ENCODE measurements at places on chromosomes 2 and 18. TPM values are rescaled to one million over a fixed set of nuclear protein-coding genes. Genes with fewer than 3 reads are reported as not detected.

DNA sequence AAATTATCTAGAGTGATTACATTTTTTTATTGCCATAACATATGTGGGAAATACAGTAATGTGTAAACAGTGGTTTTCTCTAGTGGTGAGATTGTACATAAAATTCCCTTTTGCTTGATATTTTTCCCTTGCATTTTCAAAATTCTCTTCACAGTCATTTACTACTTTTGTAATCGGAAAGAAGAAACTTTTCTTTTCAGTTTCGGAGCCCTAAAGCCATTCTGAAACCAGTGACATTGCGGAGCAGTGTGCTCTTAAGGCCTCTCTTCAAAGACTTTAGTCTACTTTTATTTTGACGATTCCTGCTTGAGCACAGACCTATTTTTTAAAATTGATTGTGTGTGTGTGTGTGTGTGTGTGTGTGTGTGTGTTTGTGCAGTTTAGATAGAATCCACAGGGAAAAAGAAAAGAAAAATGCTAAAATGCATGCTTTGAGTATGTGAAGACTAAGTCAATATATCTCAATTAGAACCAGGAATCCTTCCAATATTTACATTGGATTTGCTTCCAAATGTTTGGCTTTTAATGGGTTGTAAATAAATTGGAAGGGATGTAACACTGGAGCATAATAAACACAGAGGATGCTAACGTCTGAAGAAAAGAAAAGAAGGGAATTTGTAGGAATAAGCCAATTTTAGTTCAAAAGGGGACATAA is 357.4 kb downstream of the RND3 start:
- DNase-seq: no peak

- no peak for DNase-seq
These were observed 87.9 kb upstream of the ATG16L1 start for GRCh38 chr2:233163486-233164103.

- DNase-seq: no peak
These were observed 45.2 kb upstream of the NFU1 start for GRCh38 chr2:69482471-69482870.

- peak; percentile 63 for DNase-seq
These were observed 40.5 kb upstream of the ATG16L1 start for GRCh38 chr2:233210843-233211547.

DNA sequence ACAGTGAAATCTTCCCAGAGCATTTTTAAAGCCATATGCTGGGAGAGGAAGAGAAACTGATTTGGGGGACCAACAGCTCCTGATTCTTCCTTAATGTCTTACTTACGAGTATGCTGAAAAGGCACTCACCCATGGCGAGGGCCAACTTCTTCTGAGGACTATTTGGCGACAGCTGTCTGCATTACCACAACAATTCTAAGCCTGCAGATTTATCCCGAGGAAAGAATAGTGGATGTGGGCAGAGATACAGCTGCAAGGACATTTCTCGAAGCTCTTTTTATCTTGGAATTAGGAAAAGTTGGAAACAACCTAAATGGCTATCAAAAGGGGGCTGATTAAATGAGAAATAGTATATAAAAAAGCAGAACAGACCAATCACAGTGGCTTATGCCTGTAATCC is 40.3 kb upstream of the FHL2 start:
- DNase-seq: no peak

DNA sequence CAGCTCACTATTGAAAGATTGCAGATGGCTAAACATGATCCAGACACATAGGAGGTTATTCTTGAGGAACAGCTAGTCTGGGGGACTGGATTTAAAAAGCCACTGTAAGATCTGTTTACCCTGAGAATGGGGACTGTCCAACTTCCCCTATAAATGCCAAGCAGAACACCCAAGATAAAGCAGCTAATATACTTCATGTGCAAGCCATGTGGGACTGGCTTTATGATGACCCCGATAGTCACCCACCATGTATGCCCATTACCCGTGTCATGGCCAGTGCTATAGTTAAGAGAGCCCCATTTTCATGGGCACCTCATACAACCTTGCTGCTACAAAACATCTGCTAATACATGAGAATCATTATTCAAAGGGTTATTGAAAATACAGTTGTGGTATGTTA is 16.0 kb downstream of the YPEL5 start:
- DNase-seq: no peak

DNA sequence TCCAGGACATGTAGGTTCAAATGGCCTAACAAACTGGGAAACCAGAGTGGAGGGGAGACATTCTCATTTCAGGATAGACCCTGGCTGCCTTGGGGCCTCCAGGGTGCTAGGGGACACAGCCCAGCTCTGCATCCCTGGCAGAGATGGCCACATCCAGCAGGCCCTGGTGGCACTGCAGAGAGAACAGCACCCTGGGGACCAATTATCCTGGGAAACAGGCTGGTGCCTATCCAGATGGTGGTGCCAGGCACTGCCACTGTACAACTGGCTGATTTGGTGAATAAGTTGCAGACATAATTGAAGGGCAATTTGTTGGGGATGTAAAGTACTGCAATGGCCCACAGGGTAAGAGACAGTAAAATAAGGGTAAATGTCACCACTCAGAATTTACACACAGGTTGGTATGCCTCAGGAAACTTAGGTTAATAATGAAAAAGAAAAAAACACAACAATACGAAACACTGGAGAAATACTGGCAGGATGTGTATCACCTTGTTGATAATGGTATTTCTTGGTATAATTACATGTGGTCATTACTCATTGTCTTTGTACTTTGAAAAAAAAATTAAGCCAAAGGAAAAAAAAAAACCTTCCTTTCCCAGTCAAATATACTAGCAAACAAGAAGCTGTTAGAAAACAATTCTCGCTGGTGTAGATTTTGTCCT is 12.8 kb upstream of the SFTPB start:
- DNase-seq: no peak

DNA sequence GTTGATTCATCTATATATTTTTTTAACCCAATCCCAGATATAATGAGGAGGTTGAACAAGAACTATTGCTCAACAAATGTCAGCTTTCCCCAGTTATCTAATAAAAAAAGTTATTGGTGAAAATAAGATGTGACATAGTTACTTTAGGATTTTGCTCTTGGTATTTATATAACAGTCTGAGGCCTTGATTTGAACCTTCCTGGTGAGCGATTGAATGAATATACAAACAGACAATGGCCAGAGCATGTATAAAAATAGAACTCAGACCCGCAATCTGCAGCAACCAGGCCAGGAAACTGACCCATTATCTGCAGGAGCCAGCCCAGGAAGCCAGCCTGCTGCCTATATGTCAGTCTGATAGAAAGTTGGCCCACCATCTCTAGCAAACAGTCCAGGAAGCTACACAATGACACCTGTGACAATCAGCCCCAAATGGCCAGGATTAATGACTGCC is 81.6 kb downstream of the HS6ST1 start:
- no peak for DNase-seq

DNA sequence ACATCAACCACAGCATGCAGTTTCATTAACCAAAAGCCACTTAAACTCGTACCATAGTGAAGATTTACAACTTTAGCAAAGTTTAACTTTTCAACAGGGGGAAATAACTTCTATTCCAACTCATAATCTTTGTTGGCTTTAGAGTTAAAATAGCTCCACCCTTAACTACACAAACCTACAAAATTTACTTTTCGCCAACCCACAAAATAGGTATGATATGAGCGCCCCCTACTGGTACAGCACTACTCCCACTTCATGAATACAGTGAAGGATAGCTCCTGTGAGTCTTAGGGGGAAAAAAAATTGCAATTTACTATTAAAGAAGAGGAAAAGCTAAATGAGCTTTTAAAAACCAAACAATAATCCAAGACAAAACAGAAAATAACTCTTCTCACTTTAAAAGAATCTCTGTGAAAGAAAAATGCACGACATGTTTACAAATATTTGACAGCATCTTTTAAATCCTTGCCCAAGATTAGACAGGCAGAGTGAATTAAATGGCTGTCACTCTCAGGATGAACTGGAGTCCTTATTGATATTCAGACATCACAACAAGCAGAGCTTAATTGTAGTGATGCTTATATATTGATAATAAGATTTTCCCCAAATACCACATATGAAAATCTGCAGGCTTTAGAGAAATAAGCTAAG is 32.2 kb downstream of the TMEFF2 start:
- DNase-seq: peak; percentile 63

DNA sequence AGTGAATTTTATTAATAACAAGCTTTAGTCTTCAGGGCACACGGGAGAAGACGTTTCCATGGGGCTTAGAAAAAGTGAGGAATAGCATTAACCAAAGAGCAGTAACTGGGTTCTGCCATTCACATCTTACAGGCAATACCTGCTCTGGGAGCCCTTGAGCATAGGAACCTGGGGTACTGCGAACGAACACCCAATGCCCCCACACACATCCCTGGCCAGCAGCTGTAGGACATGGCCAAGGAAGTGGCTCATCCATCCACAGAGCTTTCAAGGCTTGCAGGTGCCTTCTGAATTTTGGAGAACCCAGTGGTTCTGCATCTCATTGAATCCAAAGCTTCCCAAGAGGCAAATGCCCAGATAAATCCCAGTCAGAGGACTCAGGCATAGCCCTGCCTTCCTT is 152.2 kb downstream of the MYT1L start:
- DNase-seq: no peak

GRCh38 chr18:78975699-78976335 is 3.8 kb upstream of the SALL3 start:
- DNase-seq: no peak

GRCh38 chr2:238434846-238435751 is 8.4 kb downstream of the ASB1 start:
- no peak for DNase-seq

DNA sequence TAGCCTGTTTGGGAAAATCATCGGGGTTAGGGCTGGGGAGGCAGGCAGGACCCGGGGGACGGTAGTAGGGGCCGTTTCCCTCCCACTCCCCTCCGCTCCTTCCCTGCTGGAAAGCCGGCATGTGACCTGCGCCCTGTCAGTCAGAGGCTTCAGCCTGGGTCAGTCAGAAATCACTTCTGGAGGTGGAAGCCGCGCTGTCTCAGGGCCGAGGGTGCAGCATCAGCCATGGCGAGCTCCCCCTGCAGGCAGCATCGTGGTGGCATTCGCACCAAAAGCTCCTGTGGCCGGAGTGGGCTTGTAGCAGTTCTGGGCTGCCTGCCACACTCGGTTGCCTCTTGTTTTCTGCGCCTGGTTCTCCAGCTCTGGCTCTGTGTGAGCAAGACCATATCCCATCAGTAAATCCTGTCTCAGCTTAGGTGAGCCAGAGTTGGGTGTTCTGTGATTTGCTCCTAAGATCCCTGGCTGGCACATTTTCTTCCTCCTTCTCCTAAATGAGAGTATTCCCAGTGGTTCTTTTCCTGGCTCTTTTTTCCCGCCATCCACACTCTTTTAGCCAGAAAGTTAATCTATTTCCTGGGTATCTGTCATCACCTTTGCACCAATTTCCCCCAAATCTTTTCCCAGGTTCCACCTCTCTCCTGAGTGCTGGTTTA is 123.9 kb upstream of the CD302 start:
- DNase-seq: peak; percentile 85

DNA sequence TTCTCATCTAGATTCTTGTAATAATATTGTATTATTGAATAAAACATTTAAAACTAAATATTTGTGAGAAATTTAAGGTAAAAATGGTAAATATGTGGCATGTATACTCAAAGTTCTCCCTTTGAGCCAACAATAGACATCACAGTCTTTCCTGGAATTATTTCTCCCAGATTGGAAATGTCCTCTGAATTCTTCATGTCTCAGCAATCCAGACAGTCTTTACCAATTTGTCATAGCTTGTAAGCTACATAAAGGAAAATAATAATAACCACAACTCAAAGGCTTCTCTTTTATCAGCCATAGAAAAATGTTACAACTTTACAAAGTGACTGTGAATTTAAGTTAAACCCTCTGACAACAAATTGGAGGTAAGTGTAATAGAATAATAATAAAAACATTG is 784.9 kb downstream of the EPHA4 start:
- no peak for DNase-seq

DNA sequence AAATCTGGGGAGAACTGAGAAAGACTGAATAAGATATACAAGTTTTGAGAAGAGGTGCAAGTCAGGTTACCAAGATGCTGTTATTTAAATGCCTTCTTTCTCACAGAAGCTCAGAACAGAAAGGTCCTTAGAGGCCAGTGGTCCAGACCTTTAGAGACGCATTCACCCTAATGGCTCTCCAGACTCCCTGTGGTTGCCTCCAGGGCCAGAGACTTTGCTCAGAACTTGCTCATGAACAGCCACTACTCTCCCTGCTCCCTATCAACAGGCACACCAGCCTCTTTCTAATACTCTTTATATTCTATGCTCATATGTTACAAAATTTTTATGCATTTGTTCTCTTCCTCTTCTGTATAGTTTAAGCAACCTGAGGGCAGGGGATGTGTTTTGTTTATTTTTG is 349.0 kb upstream of the TNP1 start:
- DNase-seq: no peak

GRCh38 chr2:235594041-235594440 is 100.2 kb downstream of the AGAP1 start:
- no peak for DNase-seq

DNA sequence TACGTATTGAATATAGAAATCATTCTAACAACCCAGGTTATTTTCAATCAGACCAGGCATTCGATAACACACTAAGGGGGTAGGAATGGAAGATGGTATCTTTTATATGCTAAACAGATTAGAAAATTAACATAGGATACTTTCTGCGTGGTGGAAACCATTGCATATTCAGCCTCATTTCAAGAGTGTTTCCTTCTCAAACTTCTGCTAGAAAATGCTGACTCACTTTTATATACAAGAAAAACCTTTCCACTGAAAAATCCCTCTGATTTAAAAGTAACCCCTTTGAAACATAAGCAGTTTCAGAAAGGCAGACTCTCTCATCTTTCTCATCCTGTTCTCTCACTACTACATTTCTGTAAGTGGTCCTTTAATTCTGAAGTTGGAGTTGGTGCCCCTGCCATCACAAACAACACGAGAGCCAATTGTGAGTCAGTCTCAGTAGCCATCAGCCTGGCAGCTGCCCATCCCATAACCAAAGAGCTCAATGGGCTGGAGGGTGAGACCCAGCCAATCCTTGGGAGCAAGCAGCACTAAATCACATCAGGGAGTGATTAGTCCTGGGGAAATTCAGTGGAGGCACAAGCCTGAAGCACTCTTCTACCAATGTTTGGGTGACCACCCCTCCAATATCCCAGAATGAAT is 343.1 kb downstream of the CELF4 start:
- no peak for DNase-seq

DNA sequence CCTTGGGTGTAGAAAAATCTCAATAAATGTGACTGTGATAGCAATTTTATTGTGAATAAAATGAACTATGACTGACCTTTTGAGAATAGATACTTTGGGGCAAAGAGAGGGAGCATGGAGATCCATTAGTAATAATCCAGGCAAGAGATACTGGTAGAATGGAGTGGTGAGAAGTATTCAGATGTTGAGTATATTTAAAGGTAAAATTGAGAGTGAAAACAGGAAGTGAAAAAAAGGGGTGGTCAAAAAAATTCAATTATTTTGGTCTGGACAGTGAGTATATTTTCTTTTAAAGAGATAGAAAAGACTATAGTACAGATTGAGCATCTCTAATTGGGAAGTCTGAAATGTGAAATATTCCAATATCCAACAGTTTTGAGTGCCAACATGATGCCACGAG is 1515.6 kb upstream of the NXPH2 start:
- DNase-seq: no peak

Gene DHRS9
- total RNA-seq: 20.9 TPM

Gene NPPC
- 90.4 TPM for total RNA-seq

Gene PSMD14
- total RNA-seq: 23.8 TPM

Gene NRP2
- 92.0 TPM for total RNA-seq

Gene TSN
- 33.5 TPM for total RNA-seq

Gene CD28
- total RNA-seq: 2.4 TPM

Gene TMEM37
- 166 TPM for total RNA-seq

Gene INSIG2
- 1.00 TPM for total RNA-seq

Gene C2orf78
- total RNA-seq: not detected

All from transverse colon (tissue), 4 donors.